Kidney capillary endothelial cell (primary cell): ENCODE measurements at places on chromosomes 16 and 17.

GRCh38 chr17:48153691-48154358 lies 46.3 kb downstream of the SNX11 start:
- DNase-seq = peak; percentile 22

GRCh38 chr16:22070361-22071330 lies 21.7 kb upstream of the VWA3A start:
- no peak for DNase-seq

DNA sequence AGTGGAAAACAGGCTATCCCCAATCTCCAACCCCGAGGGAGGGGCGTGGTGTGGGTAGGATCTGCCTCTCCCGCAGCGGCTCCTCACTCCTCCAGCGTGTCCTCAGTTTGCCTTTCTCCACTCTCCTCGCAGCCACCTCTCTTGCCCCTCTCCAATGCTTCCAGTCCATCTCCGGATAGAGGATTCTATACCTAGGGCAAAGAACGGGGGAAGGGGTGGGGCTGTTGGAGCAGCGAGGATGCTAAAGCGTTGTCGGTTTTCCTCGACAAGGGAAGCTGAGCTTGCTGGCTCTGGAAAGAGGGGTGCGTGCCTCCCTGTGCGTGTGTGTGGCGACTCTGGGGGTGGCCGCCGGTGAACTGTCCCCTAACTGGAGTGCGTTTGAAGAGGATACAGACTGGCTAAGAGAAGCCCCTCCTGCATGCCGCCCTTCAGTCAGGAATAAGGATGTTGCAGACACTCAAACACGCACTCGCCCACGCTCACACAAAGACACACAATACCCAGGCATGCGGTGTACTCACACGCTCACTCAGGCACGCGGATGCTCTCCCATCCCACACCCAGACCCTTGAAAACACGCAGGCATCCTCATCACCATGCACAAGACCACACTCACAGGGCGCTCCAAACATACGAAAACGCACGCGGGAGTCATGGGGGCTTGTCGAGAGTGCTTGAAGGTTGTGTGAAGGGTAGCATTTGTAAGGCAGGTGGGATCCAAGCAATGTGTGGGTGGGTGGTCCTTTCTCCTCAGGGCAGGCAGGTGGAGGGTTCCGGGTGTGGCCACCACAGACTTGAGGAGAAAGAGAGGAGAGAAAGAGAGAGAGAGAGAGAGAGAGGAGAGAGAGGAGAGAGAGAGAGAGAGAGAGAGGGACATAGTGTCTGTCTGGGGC lies 655 bp upstream of the GPR139 start:
- no peak for DNase-seq

GRCh38 chr17:61310590-61310989 lies 89.1 kb upstream of the TBX2 start:
- no peak for DNase-seq

DNA sequence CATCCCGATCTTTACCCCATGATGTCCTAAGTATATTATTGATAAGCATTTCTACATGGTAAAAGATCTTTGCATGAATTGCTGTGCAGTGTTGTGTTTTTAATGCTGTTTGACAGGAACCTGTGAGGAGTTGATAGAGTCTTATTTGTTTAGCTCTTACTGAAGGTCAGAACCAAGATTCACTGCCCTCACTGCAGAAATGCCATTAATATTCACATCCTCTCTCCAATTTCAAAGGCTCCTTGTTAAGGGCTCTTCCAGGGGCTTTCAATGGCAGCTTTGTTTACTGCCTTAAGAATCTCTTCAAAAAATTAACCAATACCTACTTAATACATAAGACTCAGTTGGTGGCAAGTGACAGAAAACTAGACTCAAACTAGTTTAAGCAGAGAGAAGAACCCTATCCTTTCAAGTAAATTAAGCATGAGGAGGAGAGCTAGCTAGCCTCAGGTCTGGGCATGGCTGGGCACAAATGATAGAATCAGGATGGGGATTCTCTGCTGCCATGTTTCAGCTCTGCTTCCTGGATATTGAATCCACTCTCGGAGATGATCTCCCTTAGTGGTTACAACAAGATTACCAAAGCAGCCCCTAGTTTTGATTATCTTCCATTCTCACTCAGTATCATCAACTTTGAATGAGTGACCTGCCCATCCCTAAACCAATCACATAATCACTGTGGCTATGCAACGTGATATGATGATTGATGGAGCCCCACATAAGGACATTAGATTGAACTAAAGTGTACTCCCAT lies 311.8 kb downstream of the CDH11 start:
- DNase-seq = no peak

DNA sequence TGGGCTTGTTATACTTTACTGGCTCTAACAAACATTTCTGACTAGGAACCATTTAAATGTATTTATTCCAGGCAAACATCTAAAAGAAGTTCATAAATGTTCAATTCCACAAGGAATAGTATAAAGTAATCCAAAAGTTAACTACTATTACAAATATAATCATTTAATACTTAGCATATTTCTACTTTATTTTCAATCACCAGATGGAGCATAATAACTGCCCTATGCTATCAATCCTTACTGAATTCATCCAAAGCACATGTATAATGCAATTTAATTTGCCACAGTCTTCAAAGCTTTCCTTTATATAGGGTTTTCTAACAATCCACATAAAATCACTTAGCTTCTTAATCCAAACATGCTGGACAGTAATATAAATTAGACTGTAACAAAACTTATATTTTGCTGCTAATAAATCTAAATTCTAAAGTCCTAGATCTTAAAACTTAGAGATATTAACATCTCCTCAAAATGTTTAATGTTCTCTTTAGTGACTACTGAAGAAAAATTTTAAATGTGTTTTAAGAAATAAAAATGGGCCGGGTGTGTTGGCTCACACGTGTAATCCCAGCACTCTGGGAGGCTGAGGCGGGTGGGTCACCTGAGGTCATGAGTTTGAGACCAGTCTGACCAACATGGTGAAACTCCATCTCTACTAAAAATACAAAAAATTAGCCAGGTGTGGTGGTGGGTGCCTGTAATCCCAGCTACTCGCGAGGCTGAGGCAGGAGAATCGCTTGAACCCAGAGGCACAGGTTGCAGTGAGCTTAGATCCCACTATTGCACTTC lies 5.9 kb downstream of the MEIOB start:
- no peak for DNase-seq

DNA sequence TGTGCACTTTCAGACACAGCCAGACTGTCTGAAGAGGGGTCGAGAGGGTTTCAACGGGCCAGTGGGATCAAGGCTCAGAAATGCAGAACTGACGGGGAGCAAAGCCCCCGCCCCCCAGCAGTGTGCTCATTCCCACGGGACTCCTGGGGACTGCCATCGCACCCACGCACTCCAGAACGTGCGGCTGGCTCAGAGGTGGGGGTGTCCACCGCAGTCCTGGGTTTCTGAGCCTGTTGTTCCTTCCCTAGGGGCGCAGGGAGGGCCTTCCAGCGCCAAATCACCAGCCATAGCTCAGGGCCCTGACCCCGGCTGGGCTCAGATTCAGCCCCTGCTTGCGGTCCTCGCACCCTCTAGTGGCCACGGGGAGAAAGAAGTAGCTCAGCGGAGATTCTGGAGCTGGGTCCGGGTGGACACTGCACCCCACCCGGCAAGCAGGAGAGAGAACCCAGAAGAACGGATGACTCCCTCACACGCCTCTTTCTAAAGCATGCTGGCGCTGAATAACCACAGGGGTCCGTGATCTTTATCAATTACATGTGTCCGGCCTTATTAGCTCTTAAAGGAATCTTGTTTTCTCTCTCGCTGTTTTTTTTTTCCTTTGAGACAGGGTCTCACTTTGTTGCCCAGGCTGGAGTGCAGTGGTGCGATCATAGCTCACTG lies 45.0 kb upstream of the USP7 start:
- DNase-seq = peak; percentile 60

GRCh38 chr16:30937692-30938091 lies 11.2 kb upstream of the ORAI3 start:
- DNase-seq = no peak

- no peak for DNase-seq
Measured at GRCh38 chr16:79691007-79691406, 90.5 kb upstream of the MAF start.

DNA sequence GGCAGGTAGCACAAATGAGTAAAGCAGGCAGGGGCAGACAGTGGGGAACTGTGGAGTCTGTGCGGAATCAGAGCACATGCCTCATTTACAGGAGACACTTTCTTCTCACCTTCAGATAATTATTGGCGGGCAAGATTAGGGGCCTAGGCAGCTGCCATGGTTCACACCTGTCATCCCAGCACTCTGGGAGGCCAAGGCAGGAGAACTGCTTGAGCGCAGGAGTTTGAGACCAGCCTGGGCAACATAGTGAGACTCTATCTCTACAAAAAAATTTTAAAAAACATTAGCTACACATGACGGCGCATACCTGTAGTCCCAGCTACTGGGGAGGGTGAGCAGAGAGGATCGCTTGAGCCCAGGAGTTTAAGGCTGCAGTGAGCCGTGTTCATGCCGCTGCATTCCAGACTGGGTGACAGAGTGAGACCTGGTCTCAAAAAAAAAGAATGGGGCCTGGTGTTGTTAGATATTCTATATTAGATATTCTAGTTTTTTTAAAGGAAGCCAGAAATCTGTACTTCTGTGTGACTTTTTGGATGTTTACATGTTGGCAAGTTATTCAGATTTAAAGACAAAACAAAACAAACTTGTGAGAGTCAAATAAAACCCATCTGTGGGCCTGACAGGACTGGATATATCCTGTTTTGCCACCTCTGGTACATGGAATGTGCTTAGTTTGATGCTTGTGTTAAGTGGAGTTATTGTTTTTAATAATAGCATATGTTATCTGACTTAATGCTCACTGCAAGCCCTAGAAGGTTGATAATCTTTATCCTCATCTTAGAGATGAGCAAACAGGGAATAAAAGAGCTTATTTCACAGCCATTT lies 4.9 kb upstream of the LPCAT2 start:
- DNase-seq = no peak

DNA sequence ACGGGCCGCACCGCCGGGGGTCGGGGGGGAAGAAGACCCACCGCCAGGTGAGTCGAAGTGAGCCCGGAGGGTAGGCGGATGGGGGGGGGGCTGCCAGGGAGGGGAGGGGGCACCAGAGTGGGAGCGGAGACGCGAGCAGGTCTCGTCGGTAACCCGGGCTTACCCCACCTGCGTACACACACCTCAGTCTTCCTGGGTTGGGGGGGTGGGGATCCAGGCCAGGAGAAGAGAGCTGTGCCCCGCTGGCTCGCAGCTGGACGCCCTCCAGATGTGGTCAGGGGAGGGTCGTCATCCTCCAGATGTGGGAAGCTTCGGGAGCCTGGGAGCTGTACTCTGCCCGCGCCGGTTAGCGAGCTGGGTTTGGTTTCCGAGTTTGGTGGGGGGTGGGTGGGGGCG lies 1.2 kb downstream of the CACNA1G start:
- DNase-seq = no peak

DNA sequence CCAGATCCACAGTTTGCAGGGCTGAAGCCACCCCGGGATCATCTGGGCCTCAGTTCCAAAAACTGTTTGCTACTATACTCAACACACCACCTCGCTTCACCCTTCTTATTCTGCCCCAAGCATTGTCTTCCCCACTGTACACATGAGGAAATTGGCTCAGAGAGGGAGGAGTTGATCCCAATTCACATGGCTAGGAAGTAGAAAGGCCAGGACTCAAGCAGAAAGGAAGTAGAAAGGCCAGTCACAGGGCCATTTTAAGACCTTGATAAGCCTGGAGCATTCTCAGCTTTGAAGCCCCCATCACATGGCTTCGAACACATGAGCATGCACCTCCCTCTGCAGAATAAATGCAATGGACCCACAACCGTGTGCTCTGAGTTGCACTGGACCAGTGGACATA lies 7.7 kb upstream of the PRSS22 start:
- no peak for DNase-seq

DNA sequence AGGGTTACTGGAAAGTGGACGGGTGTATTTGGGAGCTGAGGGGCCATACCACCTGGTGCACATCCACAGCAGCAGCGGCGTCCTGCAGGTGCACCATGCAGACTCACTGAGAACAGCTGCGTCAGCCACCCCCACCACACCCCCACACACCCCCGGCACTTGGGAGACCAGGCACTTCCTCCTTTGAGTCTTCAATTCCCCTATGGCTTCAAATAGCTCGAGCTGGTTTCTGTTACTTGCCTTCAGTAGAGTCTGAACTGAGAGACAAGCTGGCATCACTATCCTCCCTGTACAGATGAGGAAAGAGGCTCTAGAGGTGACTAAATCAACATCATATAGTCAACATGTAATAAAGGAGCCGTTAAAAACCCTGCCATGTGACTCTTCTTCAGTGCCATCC lies 15.4 kb downstream of the CUEDC1 start:
- no peak for DNase-seq

DNA sequence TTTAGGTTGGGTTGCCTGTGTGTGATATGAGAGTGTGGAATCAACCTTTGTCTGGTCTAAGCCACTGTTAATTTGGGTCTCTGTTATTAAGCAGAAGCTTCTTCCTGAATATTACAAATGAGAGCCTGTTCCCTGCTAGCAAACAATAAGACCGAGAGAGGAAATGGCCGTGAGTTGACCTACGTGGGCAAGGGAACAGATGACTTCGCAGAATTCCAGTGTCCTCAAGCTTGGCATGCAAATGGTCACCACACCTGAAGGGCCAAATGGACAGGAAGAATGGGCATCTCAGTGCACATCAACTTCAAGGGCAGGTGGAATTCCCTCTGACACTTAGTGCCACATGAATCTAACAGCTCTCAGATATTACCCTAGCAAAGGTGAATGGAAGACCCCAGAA lies 250.8 kb upstream of the FOXF1 start:
- no peak for DNase-seq

DNA sequence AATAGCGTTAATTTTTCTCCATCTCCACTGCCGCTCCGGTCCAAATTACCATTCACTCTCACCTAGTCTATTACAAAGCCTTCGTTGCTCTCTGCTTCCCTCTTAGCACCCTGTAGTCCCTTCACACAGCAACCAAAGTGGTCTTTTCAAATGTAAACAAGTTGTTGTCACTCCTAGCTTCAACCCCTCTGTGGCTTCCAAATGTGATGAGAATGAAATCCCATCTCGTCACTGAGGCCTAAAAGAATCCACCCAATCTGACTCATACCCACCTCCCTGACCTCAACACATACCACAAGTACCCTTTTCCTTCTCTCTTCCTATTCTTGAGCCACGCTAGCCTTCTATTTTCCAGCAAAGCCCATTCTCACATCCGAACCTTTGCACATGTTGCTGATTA lies 2.2 kb upstream of the PELP1 start:
- DNase-seq = no peak

GRCh38 chr16:87457709-87458423 lies 35.0 kb downstream of the ZCCHC14 start:
- DNase-seq = peak; percentile 96

GRCh38 chr17:676060-676700 lies 38.5 kb downstream of the VPS53 start:
- DNase-seq = no peak

GRCh38 chr17:559551-560431 lies 154.8 kb downstream of the VPS53 start:
- peak; percentile 89 for DNase-seq
